ENCODE measurements at places on chromosomes 7 and 10. TPM values are rescaled to one million over a fixed set of nuclear protein-coding genes. Genes with fewer than 3 reads are reported as not detected.

GRCh38 chr10:125455855-125456254 is 227.1 kb downstream of the TEX36 start:
- H3K27me3 ChIP-seq, result no peaks in the 10 kb centered on the region
- H3K4me3 ChIP-seq, result no peak overlapping the region
- DNase-seq, result no peak
- no peak overlapping the region for H3K27ac ChIP-seq
- no peaks in the 10 kb centered on the region for H3K36me3 ChIP-seq

- H3K27me3 ChIP-seq, result no peaks in the 10 kb centered on the region
- H3K4me3 ChIP-seq, result no peak overlapping the region
- no peak overlapping the region for H3K27ac ChIP-seq
- DNase-seq, result no peak
These were observed 25.4 kb downstream of the INSIG1 start for GRCh38 chr7:155323001-155323638.

GRCh38 chr10:94757916-94758315 is 4.6 kb upstream of the CYP2C19 start:
- H3K27me3 ChIP-seq, result no peaks in the 10 kb centered on the region
- no peaks in the 10 kb centered on the region for H3K36me3 ChIP-seq
- no peaks in the 10 kb centered on the region for H3K4me1 ChIP-seq
- H3K4me3 ChIP-seq, result no peak overlapping the region
- no peak for DNase-seq

DNA sequence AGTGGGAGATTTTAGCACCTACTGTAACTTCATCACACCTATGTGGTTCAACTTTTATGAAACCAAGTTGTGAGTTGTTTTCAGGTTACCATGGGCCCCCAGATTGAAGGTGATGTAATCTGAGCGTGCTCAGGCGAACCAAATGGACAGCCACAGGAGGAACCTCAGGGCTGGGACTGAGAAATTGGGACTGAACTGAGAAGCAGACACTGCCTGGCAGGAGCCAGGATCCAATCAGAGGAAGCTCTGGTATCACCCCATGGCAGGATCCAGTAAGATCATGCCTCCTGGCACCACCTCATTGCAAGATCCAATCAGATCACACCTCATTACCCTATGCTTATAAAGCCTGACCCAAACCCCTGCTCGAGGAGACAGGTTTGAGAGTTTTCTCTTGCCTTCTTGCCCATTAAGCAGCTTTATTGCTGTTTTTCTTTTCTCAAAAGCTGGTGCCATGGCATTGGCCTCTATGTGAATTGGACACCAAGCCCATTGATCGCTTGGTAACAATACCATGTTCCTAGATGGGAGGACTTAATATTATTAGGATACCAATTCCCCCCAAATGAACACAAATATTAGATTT is 43.2 kb upstream of the GDF10 start:
- no peaks in the 10 kb centered on the region for H3K36me3 ChIP-seq
- no peak overlapping the region for H3K27ac ChIP-seq
- H3K4me3 ChIP-seq, result no peak overlapping the region
- no peak for DNase-seq

DNA sequence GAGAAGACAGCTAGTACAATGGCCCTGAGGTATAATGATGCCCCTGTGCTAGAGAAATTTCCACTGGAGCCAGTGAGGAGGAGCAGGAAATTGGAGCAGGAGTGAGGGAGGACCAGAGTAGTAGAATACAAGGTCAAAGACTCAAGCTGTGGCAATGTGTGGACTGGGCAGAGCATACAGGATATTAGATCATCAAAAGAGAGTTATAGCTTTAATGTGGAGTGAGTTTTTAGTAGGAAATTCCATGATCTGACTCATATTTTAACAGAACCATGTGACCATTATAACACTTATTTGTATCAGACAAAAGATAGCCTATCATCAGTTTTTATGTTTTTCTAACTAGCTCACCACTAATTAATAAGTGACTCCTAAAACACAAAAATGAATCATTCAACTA is 154.1 kb downstream of the DGKB start:
- H3K36me3 ChIP-seq, result no peaks in the 10 kb centered on the region
- no peak overlapping the region for H3K4me3 ChIP-seq
- H3K27me3 ChIP-seq, result no peaks in the 10 kb centered on the region
- no peak for DNase-seq
- H3K4me1 ChIP-seq, result no peaks in the 10 kb centered on the region
- no peak overlapping the region for H3K27ac ChIP-seq

- no peaks in the 10 kb centered on the region for H3K4me1 ChIP-seq
- no peak for DNase-seq
- no peaks in the 10 kb centered on the region for H3K36me3 ChIP-seq
- H3K4me3 ChIP-seq, result no peak overlapping the region
These were observed 54.1 kb upstream of the MKRN1 start for GRCh38 chr7:140533394-140533872.

DNA sequence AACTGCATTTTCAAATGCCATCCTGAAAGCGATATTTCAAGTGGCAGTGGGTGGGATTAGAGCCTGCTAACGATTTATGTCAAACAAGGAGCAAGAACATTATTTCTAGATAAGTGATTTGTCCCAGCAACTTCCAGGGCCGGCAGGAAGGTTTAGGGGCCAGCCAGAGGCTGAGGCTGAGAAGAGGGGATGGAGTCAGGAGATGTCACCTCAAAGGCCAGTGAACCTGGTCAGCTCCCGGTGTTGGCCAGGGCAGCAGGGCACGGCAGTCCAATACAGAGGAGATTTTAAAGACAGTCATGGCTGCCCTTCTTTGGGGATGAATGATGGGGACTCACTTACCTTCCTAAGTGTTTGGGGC is 105.7 kb upstream of the PPIF start:
- H3K4me3 ChIP-seq, result peak overlapping the region; percentile 11
- H3K4me1 ChIP-seq, result peaks cover 38% of the 10 kb centered on the region
- no peaks in the 10 kb centered on the region for H3K36me3 ChIP-seq
- no peaks in the 10 kb centered on the region for H3K27me3 ChIP-seq
- DNase-seq, result no peak

- H3K4me3 ChIP-seq, result no peak overlapping the region
- H3K27ac ChIP-seq, result no peak overlapping the region
- no peaks in the 10 kb centered on the region for H3K27me3 ChIP-seq
- DNase-seq, result no peak
These were observed 43.5 kb downstream of the TLL2 start for GRCh38 chr10:96470116-96470743.

- no peaks in the 10 kb centered on the region for H3K36me3 ChIP-seq
- peaks cover 6% of the 10 kb centered on the region for H3K4me1 ChIP-seq
- H3K27me3 ChIP-seq, result no peaks in the 10 kb centered on the region
- peak; percentile 36 for DNase-seq
- no peak overlapping the region for H3K27ac ChIP-seq
These were observed 175.1 kb downstream of the COBL start for GRCh38 chr7:51141451-51142003.

DNA sequence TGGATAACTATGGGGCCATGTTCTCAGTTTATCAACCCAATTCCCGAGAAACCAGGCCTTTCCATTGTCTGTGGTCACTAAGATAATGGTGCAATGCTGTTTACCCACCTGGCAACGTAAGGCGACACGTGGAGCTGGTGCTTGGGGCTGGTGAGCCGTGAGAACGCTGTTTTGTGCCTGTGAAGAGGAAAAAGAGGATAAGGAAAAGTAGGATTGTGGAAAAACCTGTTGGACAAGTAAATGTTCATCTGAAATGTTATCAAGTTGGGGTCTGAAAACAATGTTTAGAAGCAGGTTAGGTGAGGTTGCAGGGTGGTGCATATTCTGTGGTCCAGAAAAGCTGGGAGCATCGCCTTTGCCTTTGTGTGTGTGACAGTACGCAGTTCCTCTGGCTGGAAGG is 88.5 kb downstream of the PPP1R17 start:
- no peak overlapping the region for H3K27ac ChIP-seq
- H3K4me3 ChIP-seq, result no peak overlapping the region
- no peaks in the 10 kb centered on the region for H3K27me3 ChIP-seq
- H3K4me1 ChIP-seq, result no peaks in the 10 kb centered on the region
- DNase-seq, result no peak
- no peaks in the 10 kb centered on the region for H3K36me3 ChIP-seq

DNA sequence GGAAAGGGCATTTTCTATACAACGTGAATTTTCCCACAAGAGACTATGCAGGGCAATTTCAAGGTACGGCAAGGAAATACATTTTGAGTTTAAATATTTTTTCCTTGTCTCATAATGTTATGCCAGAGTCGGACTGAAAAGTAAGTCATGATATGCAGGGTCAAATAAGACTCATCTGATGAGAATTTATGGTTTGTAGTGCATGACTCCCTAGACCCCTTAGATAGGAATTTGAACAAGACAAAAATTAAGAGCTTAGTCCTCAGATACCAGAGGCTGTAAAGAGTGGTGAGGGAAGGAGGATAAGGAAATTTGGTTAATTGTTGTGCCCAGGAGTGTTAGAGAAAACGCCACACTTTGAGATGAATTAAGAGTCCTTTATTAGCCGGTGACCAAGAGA is 616.6 kb downstream of the XPNPEP1 start:
- H3K4me1 ChIP-seq, result no peaks in the 10 kb centered on the region
- H3K4me3 ChIP-seq, result no peak overlapping the region
- no peaks in the 10 kb centered on the region for H3K36me3 ChIP-seq

- no peak for DNase-seq
- H3K4me1 ChIP-seq, result peaks cover 19% of the 10 kb centered on the region
- no peaks in the 10 kb centered on the region for H3K36me3 ChIP-seq
- no peak overlapping the region for H3K4me3 ChIP-seq
- H3K27me3 ChIP-seq, result no peaks in the 10 kb centered on the region
- H3K27ac ChIP-seq, result no peak overlapping the region
These were observed 135.9 kb downstream of the MAD1L1 start for GRCh38 chr7:2096692-2097387.

- H3K4me1 ChIP-seq, result no peaks in the 10 kb centered on the region
- no peaks in the 10 kb centered on the region for H3K36me3 ChIP-seq
- DNase-seq, result no peak
- H3K27ac ChIP-seq, result no peak overlapping the region
- no peaks in the 10 kb centered on the region for H3K27me3 ChIP-seq
These were observed 21.3 kb downstream of the TAS2R16 start for GRCh38 chr7:122974229-122974628.

DNA sequence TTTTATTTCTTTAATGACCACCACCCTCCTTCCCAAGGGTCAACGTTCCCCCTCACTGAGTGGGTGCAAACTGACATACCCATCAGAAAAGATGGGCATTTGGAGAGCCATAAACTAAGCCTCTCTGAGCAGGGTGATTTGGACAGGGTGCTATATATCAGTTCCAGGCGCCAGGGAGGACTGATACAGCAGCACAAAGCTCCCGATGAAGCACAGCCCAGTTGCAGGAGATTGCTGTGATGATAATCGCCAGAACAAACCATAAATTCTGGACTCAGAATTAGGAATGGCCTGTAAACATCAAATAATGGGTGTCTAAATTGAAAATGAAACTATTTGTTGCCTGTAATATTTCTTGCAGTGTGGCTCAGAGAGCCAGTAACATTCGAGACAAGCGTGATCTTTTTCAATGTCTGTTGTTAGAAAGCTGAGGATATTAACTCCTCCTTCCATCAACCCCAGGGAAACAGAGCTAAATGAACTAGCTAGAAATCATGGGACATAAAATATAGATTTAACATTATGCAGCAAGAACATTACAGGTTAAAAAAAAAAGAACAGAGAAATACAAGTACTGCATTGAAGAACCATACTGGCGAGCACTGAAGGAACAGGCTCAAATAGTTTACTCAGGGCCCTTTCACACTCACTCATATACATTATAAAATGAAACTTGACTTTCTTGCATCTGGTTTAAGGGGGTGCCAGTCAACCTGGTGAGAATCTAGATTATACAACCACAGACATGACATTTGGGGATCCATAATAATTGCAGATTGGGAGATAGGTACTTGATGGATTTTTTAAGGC is 137.5 kb upstream of the LRRTM3 start:
- H3K27ac ChIP-seq, result no peak overlapping the region
- no peak overlapping the region for H3K4me3 ChIP-seq
- H3K27me3 ChIP-seq, result no peaks in the 10 kb centered on the region
- H3K36me3 ChIP-seq, result no peaks in the 10 kb centered on the region
- H3K4me1 ChIP-seq, result no peaks in the 10 kb centered on the region

GRCh38 chr7:41446606-41447449 is 256.1 kb downstream of the INHBA start:
- H3K4me3 ChIP-seq, result no peak overlapping the region
- H3K36me3 ChIP-seq, result no peaks in the 10 kb centered on the region
- no peak for DNase-seq
- no peak overlapping the region for H3K27ac ChIP-seq
- no peaks in the 10 kb centered on the region for H3K27me3 ChIP-seq

- H3K4me3 ChIP-seq, result no peak overlapping the region
- H3K27ac ChIP-seq, result no peak overlapping the region
- H3K27me3 ChIP-seq, result no peaks in the 10 kb centered on the region
- H3K4me1 ChIP-seq, result no peaks in the 10 kb centered on the region
These were observed 28.8 kb upstream of the TSPAN33 start for GRCh38 chr7:129115676-129116075.

DNA sequence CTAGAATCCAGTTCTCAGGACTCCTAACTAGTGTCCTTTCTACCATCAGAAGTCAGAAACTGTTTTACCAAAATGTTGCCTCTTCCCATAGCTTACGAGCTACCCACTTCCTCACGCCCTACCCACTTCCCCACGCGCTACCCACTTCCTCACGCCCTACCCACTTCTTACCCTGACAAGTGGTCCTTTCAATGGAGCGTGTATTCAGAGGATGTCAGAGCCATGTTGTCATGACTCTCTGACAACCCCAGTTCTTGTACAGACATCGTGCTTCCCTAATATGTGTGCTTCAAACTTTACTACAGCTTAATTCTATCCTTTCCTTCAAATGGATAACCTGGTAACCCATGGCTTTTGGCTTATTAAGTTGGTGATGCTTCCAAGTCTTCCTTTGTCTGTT is 84.8 kb upstream of the PHF14 start:
- peaks cover 10% of the 10 kb centered on the region for H3K4me1 ChIP-seq
- no peaks in the 10 kb centered on the region for H3K27me3 ChIP-seq
- no peak overlapping the region for H3K4me3 ChIP-seq

- no peak for DNase-seq
- H3K27ac ChIP-seq, result no peak overlapping the region
- H3K36me3 ChIP-seq, result no peaks in the 10 kb centered on the region
- no peak overlapping the region for H3K4me3 ChIP-seq
These were observed 214.8 kb downstream of the MGMT start for GRCh38 chr10:129681856-129682255.

Gene ADCY1
- not detected for total RNA-seq

Gene CCL24
- not detected for total RNA-seq

Gene LRRC4
- total RNA-seq, result not detected

Gene PCLO
- 0.03 TPM for total RNA-seq

Gene C10orf71
- total RNA-seq, result not detected

Gene BET1
- 45.7 TPM for total RNA-seq

Gene ATOH7
- not detected for total RNA-seq

Data from CD4-positive, alpha-beta memory T cell (primary cell).